ENCODE measurements at places on chromosomes 12 and 14. TPM values are rescaled to one million over a fixed set of nuclear protein-coding genes. Genes with fewer than 3 reads are reported as not detected.

Gene ACACB
- 28.2 TPM for polyA plus RNA-seq

- DNase-seq, result no peak
Observed at GRCh38 chr14:77040741-77041653, 12.5 kb upstream of the IRF2BPL start.

- no peak for DNase-seq
Observed at GRCh38 chr14:64542836-64543201, 2.3 kb downstream of the HSPA2 start.

DNA sequence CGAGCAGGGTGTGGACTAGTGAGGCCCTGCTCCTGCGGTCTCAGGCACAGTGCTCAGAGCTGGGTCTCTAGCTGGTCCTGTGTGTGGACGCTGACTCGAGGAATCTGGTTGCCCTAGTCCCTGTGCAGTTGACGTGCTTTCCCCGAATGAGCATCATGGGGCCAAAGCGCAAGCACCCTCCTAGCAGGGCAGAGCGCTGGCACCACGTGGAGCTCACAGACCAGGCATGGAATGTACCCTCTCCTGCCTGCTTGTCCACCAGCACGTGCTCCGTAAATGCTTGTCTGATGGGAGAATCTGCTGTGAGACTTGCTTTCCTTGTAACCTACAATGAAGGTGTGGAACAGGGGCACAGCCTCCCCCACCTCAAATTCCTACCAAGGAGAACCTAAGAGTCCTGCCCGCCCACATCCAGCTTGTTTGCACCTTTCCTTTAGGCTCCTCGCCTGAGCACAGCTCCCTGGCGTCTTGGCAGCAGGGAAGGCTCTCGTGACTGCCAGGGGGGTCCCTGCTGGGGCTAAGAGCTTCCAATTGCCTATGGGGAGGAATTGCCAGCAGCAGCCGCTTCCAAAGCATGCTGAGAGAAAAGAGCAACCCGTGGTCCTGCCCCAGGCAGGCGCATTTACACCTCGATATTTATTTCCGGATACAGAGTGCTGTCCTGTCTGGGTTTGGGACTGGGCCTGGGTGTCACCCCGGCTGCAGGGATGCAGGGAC is 125.0 kb downstream of the PIWIL1 start:
- no peak for DNase-seq

DNA sequence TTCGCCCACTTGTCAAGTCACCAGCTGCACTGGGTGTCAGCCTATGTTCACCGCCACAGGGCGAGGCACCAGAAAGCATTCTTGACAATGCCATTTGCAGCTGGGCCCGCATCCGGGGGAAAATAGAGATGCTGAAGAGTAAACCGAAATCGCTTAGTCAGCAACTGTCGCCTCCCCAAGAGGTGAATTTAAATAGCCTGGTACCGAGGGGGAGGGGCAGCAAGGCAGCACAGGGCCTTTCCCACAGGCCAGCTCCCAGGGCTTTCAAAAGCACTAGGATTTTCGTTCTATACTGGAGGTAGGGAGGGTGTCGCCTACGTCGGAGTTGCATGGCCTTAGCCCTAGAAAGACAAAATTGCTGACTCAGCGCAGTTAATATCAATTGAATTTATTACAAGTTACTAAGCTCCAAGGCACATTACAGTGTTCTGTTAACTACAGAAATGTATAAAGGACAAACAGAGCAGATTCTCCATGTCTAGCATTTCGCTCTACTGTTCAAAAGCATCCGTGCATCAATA is 4.3 kb downstream of the IRF2BPL start:
- DNase-seq, result no peak

Gene EML1
- 38.5 TPM for polyA plus RNA-seq

GRCh38 chr14:91303091-91303923 is 58.8 kb upstream of the GPR68 start:
- DNase-seq, result peak; percentile 24

DNA sequence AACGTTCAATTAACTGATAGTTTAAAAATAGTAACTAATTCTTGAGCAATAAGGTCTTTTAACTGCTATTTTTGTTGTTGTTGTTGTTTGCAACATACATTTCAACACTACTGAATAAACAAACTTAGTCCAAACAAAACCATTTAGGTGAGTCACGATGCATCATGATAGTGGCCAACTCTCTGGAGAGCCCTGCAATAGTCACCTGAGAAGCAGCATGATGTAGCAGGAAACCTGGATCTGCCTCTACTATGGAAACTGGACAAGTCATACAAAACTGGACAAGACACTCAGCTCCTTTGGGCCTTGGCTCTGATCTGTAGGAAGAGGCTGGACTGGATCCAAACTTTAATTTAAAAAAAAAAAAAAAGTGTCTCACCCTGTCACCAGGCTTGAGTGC is 117.3 kb downstream of the MED13L start:
- DNase-seq, result no peak

Gene RAB2B
- 51.6 TPM for polyA plus RNA-seq

Gene IL23A
- polyA plus RNA-seq, result 1.2 TPM

DNA sequence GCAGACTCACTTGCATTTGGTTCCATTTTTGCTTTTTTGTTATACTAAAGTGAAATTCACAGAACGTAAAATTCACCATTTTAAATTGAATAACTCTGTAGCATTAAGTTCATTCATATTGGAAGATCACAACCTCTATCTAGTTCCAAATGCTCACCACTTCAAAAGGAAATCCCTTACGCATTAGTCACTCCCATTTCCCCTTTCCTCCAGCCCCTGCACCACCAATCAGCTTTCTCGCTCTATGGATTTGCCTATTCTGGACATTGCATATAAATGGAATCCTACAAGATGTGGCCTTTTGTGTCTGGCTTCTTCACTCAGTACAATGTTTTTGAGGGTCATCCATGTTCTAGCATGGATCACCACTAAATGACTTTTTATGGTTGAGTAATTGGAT is 294.5 kb downstream of the KSR2 start:
- no peak for DNase-seq

- no peak for DNase-seq
Observed at GRCh38 chr14:69712599-69713088, 54.3 kb upstream of the SRSF5 start.

GRCh38 chr14:100364403-100364802 is 41.3 kb downstream of the SLC25A47 start:
- DNase-seq, result no peak
